CD4-positive, alpha-beta memory T cell (primary cell): ENCODE measurements at places on chromosomes 11 and 22. TPM values are rescaled to one million over a fixed set of nuclear protein-coding genes. Genes with fewer than 3 reads are reported as not detected.
A peak's percentile ranks its signal among the peaks of the same experiment; 100 is the strongest.

DNA sequence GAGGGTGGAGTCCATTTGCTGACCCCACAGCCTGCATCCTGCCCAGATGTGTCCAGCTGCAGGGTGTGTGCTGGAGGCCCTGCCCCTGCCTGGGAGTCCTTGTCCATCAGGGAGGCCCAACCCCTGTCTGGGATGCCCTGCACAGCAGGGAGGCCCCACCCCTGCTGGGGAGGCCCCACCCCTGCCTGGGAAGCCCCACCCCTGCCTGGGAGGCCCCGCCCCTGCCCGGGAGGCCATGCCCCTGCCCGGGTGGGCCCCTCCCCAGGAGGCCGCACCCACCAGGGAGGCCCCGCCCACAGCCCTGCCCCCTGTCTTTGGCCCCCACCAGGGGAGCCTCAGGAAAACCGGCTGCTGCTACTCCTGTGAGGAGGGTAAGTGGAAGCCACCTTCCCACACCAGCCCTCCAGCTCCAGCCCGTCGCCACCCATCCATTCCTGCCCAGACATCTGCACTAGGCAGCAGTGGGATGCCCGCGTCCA lies 37.2 kb downstream of the MUC5B start:
- no peak for DNase-seq
- peaks cover 17% of the 10 kb centered on the region for H3K4me1 ChIP-seq
- no peaks in the 10 kb centered on the region for H3K27me3 ChIP-seq
- H3K4me3 ChIP-seq: no peak overlapping the region
- no peaks in the 10 kb centered on the region for H3K36me3 ChIP-seq

DNA sequence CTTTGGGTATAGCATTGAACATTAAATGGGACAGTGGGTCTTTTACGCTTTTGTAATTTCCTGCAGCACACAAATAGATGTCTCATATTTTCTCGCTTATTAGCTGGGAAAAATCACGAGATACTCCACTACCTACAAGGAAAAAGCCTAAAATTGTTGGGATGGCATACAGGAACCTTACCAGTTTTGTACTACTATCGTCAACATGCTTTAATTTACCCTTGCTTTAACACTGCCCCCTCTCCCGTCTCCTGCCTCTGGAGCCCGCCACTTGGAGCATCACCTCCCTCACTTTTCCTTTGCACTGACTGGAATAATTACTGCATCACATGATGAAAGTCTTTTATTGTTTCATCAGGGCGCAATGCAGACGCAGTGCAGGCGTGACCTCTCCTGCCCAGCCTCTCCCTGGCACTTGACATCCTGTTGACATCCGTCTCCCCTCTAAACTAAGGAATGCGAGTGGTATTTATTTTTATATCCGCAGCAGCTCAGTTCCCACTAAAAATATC lies 1.0 kb upstream of the FNBP4 start:
- H3K4me3 ChIP-seq: no peak overlapping the region
- no peaks in the 10 kb centered on the region for H3K27me3 ChIP-seq
- no peak for DNase-seq
- H3K27ac ChIP-seq: peak overlapping the region; percentile 99
- peaks cover 25% of the 10 kb centered on the region for H3K4me1 ChIP-seq
- H3K36me3 ChIP-seq: no peaks in the 10 kb centered on the region

GRCh38 chr11:113014262-113015097 lies 53.3 kb downstream of the NCAM1 start:
- H3K4me1 ChIP-seq: no peaks in the 10 kb centered on the region
- no peak overlapping the region for H3K27ac ChIP-seq
- no peak overlapping the region for H3K4me3 ChIP-seq
- DNase-seq: no peak

- no peaks in the 10 kb centered on the region for H3K27me3 ChIP-seq
- no peaks in the 10 kb centered on the region for H3K4me1 ChIP-seq
- no peaks in the 10 kb centered on the region for H3K36me3 ChIP-seq
- no peak overlapping the region for H3K4me3 ChIP-seq
Observed at GRCh38 chr11:64372802-64373597, 14.0 kb downstream of the RPS6KA4 start.

DNA sequence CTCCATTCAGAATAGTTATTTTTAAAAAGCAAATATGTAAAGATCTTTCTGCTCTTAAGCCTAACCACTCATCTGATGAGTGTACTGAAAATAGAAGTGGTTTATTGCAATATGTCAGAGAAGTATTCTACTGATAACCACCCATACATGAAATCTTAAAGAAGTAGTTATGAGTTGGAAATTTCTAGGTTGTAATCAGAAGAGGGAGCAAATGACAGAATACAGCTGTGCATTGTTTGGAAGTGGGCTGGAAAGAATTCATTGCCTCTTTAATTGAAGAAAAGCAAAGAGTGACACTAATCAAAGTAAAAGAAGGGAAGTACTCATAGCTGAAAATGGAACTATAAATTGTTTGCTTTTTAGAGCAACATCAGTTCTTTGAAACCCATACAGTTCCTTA lies 39.4 kb downstream of the FDX1 start:
- no peak overlapping the region for H3K4me3 ChIP-seq
- H3K27ac ChIP-seq: no peak overlapping the region
- no peaks in the 10 kb centered on the region for H3K36me3 ChIP-seq
- H3K4me1 ChIP-seq: no peaks in the 10 kb centered on the region
- no peak for DNase-seq

- H3K36me3 ChIP-seq: no peaks in the 10 kb centered on the region
- H3K27me3 ChIP-seq: no peaks in the 10 kb centered on the region
- no peak for DNase-seq
- no peak overlapping the region for H3K4me3 ChIP-seq
Observed at GRCh38 chr22:28068826-28069225, 149.8 kb upstream of the PITPNB start.

DNA sequence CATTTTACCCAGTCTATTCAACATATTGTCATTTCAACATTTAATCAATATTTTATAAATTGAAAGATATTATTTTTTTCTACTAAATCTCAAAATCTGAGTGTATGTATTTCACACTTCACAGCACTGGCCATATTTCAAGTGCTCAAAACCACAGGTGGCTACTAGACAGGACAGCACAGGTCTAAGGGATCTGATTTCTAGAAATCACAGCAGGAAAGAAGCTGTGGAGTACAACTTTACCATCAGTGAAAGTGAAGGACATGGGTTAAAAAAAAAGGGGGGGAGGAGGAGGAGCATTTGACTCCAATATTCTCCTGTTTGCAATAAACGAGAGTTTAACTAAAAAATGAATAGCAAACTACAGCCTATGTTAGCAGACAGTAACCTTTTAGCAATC lies 4.5 kb downstream of the PRDM10 start:
- H3K27me3 ChIP-seq: no peaks in the 10 kb centered on the region
- H3K4me3 ChIP-seq: no peak overlapping the region
- no peaks in the 10 kb centered on the region for H3K36me3 ChIP-seq
- H3K4me1 ChIP-seq: peaks cover 19% of the 10 kb centered on the region

DNA sequence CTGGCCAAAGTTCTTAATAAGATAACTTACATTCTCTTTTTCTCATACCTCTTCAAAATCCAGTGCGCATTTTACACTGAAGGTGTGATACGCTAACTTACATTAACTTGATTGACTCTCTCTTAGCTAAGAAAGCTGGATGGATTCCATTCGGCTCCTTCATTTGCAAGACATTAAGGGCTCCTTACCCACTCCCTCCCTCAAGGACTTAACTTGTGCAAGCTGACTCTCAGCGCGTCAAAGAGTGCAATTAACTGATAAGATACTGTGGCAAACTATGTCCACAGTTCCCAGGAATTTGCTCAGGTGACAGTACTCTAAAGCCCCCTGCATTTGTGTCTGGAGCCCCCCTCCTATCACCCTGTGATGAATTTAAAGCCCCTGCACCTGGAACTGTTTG lies 6.4 kb upstream of the RFPL1 start:
- DNase-seq: no peak
- H3K36me3 ChIP-seq: no peaks in the 10 kb centered on the region
- no peak overlapping the region for H3K27ac ChIP-seq
- H3K4me1 ChIP-seq: no peaks in the 10 kb centered on the region
- H3K4me3 ChIP-seq: no peak overlapping the region
- H3K27me3 ChIP-seq: no peaks in the 10 kb centered on the region

DNA sequence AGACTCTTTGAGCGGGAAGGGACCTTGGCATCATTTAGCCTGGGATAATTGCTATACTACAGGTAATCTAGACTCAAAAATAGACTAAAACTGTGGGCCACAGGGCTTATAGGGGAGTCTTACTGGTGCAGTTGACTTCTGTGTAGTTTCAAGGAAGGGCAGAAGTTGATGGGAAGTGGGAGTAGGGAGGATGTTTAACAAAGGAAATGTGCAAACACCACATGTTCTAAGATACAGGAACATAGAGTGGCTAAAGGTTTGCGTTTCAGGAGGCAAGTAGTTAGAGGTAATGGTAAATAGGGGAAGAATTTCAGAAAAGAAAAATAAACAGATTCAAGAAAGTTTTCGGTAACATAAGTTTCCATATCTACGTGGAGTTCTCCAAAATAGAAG lies 14.4 kb upstream of the SORL1 start:
- H3K27ac ChIP-seq: no peak overlapping the region
- H3K4me1 ChIP-seq: peaks cover 21% of the 10 kb centered on the region
- no peak overlapping the region for H3K4me3 ChIP-seq
- H3K36me3 ChIP-seq: no peaks in the 10 kb centered on the region

DNA sequence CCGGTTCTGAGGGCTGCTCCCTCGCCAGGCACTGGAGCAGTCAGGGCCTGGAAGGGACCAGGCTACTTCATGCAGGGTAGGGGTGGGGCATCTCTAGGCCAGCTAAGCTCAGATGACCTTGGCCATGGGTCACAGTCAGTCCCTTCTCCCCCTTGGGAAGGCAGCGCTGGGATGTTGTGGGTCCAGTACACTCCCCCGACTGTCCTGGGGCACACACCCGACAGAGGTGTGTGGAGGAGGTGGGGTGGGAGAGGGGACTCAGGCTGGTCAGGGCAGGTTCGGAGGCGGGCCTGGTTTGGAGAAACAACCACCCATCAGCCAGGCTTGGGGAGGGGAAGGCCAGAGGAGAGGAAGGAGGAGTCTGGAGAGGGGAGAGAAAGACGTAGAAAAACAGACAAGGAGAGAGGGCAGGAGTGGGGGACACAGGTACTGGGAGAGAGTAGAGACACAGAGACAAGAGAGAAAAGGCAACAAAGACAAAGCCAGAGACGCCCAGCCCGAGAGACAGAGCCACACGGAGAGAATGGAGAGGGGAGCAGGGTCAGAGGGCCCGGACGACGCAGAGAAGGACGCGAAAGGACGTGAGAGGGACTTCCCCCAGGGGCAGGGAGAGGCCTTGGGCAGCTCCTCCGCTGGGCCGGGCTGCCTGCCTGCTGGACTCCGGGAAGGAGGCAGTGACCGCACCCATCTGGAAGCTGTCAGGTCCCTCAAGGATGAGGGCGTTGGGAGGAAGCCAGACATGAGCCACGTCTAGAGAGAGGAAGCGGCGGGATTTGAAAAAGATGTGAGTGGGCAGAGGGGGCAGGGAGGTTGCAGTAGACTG lies 30.6 kb upstream of the TSKU start:
- no peaks in the 10 kb centered on the region for H3K27me3 ChIP-seq
- no peak for DNase-seq
- H3K4me3 ChIP-seq: no peak overlapping the region

DNA sequence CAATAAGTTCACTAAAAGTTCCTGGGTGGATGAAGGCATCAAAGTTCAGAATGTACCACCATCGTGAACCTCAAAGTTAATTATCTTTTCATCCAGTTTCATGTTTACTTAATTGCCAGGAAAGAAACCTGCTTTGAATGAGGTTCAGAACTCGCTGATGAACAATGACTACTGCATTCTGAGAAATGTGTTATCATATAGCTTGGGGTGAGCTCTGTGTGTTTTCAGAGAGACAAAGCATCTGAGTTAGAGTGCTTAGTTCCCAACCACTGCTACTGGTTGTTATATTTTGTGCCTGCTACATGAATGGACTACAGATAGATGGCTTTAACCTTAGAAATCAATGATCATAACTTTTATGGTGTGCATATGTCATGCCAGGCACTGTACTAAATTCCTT lies 1131.0 kb downstream of the DLG2 start:
- H3K27ac ChIP-seq: no peak overlapping the region
- no peak for DNase-seq
- H3K4me3 ChIP-seq: no peak overlapping the region
- H3K27me3 ChIP-seq: no peaks in the 10 kb centered on the region

Gene HEPHL1
- polyA plus RNA-seq: not detected

Gene OR10AG1
- polyA plus RNA-seq: not detected

DNA sequence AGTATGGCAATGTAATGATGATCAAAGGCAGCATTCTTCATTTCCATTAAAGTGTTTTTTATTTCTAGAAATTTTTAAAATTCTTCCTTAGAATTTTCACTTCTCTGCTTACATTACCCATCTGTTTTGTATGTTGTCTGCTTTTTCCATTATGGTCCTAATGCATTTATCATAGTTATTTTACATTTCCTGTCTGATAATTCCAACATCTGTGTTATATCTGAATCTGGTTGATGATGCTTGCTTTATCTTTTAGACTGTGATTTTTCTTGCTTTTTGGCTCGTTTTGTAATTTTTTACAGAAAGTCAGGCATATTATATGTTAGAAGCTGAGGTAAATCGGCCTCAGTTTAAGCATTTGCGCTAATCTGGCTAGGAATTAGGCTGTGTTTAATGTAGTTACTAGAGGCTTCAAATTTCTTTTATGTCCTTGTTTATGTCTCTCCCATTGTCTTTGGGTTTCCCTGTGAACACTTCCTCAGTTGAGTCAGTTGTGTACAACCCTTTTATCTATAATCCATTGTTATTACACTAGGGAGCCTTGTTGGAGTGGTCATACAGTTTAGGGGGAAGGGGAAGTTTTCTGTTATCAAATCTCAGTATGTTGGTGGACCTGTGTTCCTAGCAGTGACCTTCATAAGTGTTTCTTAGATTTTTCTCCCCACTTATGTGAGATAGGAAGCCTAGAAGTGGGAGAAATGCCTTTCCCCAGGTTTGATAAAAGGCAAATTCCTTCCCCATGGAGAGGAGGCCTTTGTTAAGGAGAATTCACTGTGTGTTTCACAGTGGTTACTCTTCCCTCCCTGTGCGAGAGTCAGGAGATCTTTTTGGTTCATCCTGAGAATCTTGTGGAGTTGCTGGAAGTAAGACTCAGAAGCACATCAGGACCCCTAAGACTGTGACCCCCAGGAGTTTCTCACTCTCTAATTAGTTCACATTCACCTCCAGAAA lies 437.5 kb downstream of the INSC start:
- no peaks in the 10 kb centered on the region for H3K36me3 ChIP-seq
- H3K4me1 ChIP-seq: no peaks in the 10 kb centered on the region
- H3K4me3 ChIP-seq: no peak overlapping the region
- H3K27ac ChIP-seq: no peak overlapping the region

Gene TMEM9B
- polyA plus RNA-seq: 97.6 TPM

DNA sequence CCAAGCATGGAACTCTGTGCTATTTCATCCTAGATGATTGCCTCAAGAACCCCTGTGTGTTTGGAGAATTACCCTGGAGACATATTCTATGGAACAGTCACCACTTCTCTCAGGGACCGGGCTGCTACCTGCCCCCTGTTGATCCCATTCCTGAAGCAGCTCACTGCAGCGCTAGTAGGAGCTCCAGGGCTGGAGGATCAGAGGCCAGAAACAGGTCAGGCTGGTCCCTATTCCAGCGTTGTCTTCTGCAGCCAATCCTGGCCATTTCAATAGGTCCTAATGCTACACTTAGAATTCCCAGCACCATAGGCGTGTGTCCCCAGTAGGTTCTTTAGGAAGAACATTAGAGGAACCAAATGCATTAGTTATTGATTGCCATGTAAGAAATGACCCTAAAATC lies 48.9 kb downstream of the BTG4 start:
- no peaks in the 10 kb centered on the region for H3K4me1 ChIP-seq
- H3K27ac ChIP-seq: no peak overlapping the region
